ENCODE measurements at places on chromosomes 2 and 18.
A peak's percentile ranks its signal among the peaks of the same experiment; 100 is the strongest.

- no peak for DNase-seq
Observed at GRCh38 chr2:81505586-81505985, 1201.0 kb upstream of the LRRTM1 start.

- no peak for DNase-seq
Observed at GRCh38 chr2:43106559-43107527, 119.6 kb downstream of the ZFP36L2 start.

GRCh38 chr2:11344342-11344955 lies at the start of gene ROCK2:
ROCK2 (minus strand) TSS chr2:11344636; CDS start chr2:11344136, 500 bp downstream.
- peak; percentile 82 for DNase-seq

- no peak for DNase-seq
Observed at GRCh38 chr2:41999592-42000281, 48.1 kb upstream of the PKDCC start.

GRCh38 chr18:25604196-25604893 lies 252.4 kb upstream of the ZNF521 start:
- no peak for DNase-seq

DNA sequence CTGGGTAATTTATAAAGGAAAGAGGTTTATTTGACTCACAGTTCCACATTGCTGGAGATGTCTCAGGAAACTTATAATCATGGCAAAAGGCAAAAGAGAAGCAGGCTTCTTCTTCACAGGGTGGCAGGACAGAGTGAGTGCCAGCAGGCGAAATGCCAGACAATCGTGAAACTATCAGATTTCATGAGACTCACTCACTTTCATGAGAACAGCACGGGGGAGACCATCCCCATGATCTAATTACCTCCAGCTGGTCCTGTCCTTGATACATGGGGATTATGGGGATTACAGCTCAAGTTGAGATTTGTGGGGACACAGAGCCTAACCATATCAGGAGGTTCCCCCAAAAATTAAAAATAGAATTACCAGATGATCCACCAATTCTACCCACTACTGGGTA lies 675.5 kb upstream of the SLC8A1 start:
- no peak for DNase-seq

DNA sequence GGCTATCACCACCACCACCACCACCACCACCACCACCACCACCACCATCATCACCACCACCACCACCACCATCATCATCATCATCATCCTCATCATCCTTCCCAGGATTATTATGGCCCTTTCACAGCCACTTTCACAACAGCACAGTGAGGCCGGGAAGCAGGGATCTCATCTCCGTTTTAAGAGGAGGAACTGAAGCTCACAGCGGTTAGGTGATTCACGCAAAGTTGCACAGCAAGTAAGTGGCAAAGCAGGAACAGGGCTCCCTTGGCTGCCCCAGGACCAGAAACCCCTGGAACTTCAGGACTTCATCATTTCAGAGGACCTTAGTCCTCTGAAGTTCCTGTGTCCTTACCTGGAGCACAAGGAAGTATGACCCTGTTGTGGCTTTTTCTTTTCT lies 26.8 kb downstream of the MRPL35 start:
- DNase-seq = no peak

- DNase-seq = no peak
Observed at GRCh38 chr18:77487951-77488740, 238.5 kb downstream of the GALR1 start.

DNA sequence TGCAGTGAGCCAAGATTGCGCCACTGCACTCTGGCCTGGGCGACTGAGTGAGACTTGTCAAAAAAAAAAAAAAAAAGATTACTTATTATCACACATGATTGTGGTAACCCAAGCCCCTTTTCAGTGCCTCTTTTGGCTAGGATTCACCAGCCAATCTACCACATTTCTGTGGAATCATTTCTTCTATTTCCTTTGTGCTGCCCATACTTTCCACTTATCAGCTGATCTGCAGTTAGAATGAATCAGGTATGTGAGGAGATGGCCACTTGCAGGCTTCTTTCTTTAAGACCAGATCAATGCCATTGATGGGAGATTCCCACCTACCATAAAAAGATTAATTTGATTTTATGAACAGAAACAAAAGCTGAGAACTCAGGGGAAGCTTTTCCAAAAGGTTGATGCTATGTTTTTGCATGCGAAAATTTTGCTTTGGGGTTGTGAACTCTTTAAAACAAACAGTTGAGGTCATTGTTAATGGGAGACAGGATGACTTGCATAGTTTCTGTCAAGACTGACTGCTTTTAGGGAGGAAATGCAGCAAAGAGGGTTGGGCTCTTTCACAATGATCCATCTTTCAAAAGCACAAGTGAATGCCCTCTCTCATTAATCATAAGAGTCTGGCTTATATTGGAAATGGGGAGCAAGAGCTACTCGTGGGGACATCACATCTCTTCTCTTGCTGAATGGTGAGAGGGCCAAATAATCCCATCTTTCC lies 66.9 kb upstream of the CYP26B1 start:
- no peak for DNase-seq

GRCh38 chr2:161436411-161436810 lies 20.3 kb downstream of the TBR1 start:
- no peak for DNase-seq
